ENCODE measurements at places on chromosomes 6 and 20.

- DNase-seq: no peak
Measured at GRCh38 chr20:56483970-56484369, 15.5 kb downstream of the RTF2 start.

DNA sequence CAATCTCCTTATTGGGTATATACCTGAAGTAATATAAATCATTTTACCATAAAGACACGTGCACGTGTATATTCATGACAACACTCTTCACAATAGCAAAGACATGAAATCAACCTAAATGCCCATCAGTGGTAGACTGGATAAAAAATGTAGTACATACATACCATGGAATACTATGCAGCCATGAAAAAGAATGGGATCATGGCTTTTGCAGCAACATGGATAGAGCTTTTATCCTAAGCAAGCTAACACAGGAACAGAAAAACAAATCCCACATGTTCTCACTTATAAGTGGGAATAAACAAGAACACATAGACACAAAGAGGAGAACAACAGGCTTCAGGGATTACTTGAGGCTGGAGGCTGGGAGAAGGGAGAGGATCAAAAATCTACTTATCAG lies 208.3 kb upstream of the QKI start:
- no peak for DNase-seq

GRCh38 chr20:47775841-47776240 lies 9.4 kb downstream of the SULF2 start:
- DNase-seq: no peak

- no peak for DNase-seq
Measured at GRCh38 chr6:96794980-96795379, 42.3 kb downstream of the GPR63 start.

GRCh38 chr6:42125663-42126062 lies 16.8 kb downstream of the C6orf132 start:
- DNase-seq: no peak

DNA sequence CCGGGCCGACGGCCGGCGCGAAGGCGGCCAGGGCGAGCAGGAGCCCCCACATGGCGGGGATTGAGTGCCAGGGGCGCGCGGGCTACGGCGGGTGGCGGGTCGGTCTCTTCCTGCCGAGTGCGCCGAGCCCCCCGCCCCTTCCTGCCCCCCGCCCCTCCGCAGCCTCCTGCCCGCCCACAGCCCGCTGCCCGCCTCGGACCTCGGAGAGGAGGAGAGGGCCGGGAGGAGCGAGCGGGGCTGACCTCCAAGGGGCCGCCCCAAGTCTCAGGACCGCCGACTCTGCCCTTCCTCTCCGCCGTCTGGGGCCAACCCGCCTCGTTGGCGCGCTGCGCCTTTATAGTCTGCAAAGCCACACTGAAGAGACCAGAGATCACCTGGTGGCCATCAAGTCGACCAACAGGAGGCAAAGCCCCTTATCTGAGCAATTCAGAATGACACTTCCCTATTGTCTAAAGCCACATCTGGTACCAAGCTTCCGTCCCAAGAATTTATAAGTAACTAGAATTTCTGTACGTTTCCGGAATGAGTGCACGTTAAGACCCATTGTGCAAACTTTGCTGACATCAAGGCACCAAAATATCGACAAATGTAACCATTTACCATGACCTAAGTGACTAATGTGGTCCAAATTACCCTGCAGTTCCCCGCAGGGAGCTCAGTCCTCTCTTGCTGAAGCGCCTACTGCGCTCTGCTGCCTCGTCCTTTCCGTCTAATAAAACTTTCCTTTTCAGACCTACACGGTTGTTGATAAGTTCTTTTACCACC lies at the start of gene CPXM1:
Gene CPXM1, minus strand, starts transcription at position 107 of the 765 bp plus-strand sequence. Its CDS starts 55 bp downstream, at position 52.
- no peak for DNase-seq

DNA sequence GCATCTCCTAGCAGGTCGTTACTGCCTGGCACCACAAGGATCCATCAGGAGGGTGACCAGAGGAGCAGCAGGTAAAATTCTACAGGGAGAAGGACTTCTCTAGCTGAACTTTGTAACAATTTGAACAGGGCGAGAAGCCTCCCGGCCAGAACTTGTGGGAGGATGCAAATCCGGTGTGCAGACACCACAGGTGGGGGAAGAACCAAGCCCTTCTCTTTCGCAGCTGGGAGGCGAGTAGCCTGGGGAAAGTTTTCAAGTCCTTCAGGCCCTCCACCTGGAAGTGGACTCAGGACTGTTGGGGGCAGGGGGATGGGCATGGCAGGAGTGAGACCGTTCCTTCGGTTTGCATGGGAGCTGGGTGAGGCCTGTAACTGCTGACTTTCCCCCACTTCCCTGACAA lies 42.7 kb upstream of the FAM210B start:
- no peak for DNase-seq

DNA sequence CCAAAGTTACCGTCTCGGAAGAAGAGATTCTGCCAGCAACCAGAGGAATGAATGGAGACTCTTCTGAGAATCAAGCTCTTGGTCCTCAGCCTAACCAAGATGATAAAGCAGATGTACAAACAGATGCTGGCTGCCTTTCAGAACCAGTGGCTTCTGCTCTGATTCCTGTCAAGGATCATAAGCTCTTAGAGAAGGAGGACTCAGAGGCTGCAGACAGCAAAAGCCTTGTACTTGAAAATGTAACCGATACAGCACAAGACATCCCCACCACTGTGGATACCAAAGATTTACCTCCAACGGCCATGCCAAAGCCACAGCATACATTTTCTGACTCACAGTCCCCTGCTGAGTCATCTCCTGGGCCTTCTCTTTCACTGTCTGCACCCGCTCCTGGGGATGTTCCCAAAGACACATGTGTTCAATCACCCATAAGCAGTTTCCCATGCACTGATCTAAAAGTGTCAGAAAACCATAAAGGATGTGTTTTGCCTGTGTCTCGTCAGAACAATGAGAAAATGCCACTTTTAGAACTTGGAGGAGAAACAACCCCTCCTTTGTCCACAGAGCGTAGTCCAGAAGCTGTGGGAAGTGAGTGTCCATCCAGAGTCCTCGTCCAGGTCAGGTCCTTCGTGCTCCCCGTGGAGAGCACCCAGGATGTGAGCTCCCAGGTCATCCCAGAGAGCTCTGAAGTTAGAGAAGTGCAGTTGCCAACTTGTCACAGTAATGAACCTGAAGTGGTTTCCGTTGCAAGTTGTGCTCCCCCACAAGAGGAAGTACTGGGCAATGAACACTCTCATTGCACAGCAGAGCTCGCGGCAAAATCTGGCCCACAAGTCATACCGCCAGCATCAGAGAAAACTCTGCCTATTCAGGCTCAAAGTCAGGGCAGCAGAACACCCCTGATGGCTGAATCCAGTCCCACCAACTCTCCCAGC lies 109.6 kb downstream of the RTN4IP1 start:
- no peak for DNase-seq

- no peak for DNase-seq
Measured at GRCh38 chr20:4465855-4466545, 255.7 kb upstream of the PRND start.

DNA sequence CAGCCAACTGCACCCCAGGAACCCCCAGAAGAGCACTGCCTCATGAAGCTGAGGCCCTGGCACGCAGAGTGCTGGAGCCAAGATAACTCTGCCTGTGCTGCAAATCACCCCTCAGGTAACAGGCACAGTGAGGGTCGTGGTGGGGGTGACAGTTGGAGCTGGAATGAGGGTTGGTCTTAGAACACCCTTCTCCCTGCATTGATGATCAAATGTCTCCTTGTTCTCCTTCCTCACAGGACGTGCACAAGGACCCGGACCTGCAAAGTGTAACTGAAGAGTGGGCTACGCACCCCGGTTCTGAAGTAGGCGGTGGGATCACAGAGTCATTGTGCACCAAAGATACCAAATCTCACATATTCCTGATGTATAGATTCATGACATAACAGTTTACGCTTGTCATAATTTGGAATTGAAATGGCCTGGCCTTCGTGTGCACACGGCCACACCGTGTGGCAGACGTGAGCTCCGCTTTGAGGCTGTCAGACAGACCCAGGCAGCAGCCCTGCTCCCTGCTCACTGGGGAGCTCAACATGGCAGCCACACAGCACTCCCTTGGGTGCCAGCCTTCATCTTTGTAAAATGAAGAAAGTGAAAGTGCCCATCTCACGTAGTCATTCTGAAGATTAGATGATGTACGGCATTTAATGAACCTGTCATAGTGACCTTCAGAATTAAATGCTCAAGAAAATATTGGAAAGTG lies 8.8 kb downstream of the THBS2 start:
- DNase-seq: no peak

GRCh38 chr6:29720863-29721262 lies 2.4 kb upstream of the HLA-F start:
- DNase-seq: no peak

DNA sequence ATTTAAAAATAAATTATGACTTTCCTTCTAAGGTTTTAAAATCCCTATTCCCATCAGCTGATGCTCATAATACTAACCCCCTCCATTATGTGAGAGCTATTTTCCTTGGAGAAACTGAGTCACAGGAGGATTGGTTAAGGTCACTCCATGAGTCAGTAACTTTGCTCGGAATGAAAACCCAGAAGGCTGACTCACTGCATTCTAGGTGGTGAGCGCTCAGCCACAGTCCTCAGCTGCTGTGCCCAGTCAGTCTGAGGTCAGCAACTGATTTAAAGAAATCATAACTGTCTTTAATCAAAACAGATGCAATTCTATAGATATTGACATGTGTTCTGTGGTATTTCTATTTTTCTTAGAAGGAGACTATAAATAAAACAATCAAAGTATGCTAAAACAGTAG lies 359.2 kb downstream of the GJA1 start:
- no peak for DNase-seq

DNA sequence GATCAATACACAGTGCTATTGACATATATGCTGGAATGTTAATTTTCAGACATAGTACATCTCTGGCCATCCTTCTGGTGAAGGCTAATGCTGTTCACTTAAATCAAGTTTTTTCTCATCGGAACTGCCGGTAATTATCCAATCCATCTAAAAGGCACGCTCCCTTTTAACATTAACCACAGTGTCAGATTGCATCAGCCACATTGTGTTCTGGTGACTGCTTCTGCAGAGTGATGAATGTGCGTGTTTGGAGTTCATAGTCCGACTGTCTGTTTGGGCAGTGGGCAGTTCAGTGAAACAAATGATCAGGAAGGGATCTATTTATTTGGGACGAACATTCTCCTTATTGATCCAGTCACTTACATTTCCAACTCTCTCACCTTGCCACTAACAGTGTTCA lies 49.5 kb downstream of the SOBP start:
- no peak for DNase-seq

GRCh38 chr6:161105408-161105807 lies 113.8 kb downstream of the MAP3K4 start:
- no peak for DNase-seq

DNA sequence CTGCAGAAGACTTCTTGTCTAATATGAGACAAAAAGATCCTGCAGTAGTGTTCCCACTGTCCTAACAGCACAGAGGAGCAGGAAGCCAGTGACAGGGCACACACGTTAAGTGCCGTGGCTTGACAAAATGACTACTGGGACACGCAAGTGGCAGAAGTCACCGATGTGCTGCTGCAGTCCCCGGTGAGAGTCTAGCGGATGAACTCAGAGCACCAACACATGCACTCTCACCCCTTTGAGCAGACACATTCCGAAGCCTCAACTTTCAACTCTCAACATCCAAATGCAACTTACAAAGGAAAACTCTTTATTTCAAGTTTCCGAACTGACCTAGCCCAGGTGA lies 898 bp downstream of the LAMA4 start:
- no peak for DNase-seq

DNA sequence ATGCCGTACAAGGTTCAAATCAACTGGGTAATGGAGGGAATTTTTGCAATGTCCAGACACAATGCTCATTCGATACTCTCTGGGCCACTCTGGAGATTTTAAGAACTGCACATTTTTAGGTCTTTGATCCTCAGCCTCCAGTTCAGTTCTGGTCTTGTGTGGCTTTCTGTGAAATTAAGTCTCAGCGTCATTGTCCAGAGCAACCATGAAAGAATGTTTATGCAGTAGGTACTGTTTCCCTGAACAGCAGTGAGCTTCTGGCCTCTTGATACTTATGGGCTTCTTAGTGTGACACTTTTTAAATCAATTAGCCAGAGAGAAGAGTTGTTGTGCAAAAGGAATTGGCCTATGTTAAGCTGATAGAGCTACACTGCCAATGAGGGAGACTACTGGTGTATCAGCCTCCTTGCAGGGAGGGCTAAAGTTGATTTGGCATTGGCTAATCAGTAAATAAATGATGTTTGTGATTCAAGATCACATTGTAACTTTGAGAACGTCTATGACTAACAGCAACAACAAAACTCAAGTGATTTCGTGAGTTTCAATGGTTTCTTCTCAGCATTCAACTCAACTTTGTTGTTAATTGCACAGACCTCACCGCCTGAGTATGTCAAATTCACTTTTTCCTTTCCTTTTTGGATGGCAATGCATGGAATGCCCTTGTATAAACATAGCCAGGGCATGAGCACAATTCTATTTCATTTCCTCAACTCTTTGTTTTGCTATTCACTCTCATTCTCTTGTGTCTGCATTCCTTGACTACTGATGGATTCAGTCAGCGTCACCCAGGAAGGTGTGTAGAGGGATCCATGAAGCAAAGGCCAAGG lies 85.1 kb downstream of the GJA1 start:
- no peak for DNase-seq

GRCh38 chr6:62614442-62614841 lies 328.4 kb upstream of the KHDRBS2 start:
- DNase-seq: no peak

DNA sequence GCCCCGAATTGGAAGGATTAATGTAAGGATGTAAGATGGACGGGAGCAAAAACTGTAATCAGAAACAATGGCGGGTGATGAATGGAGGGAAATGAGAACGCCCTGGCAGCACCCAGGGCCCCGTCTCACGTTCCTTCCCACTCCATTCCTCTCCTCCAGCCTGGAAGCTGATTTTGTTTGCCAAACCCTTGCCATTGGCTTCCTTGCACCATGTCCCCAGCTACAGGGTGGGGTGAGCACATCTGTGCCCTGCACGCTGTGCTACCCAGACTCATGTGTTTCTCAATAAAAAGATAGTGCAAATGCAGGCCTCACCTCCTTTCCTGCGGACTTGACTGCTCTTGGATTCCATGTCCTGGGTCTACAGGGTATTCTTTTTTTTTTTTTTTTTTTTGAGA lies 26.7 kb downstream of the SCP2D1 start:
- DNase-seq: no peak

- no peak for DNase-seq
Measured at GRCh38 chr6:149190224-149190831, 127.2 kb upstream of the TAB2 start.

DNA sequence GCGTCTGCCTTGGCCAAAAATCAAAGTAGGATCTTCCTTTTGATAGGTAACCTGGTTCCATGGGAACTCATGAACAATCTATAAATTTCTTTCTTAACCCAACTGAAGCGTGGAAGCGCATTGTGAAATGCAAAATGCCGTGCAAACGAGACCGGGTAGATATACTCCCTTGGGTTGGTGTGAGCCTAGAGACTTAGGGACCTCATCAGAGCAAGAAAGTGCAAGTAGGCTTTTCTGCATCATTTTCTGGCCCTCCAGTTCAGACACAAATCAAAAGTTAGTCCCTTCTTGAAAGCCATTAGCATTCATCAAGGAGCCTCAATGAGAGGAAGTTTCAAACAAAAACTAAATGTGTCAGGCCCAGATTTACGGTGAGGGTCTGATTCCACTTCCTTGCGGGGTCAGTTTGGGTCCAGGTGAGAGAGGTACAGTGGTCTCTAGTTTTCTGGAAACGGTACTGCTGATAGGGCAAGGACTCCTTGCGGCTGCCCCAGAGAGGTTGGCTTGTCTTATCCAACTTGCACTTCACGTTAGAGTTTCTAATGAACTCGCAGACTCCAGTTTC lies 5.3 kb upstream of the ZNF184 start:
- DNase-seq: no peak
